Fibroblast of upper back skin (primary cell): ENCODE measurements at places on chromosomes 12 and 14.

DNA sequence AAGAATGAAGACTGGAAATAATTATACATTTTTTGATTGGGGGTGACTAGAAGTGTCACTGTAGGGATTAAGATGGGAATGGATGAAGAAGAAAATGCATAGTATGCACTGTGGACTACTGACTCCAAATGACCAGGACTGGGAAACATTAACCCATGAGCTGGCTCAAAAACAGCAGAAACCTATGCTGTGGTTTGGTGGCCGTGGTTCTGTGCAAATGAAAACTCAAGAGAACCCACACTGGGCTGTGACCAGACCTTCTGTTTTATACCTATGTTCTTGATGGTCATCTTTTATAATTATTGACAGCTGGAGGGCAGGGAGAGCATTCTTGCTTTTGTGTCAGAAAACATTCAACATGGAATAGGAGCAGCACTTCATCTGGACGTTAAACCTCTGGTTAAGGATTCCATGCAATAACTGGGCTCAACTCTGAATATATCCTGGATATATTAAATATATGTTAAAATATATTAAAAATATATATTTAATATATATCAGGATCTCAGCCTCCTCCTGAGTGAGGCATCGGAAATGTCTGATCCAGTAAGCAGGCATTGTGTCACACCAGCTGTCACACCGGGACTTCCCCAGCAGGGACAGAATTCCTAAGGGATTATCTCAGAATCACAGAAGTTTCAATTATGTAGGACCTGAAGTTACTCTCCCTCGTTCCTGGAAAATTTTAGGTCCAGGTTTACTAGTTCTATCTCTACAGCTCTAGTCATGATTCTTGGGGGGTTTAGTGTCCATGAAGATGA lies 48.5 kb downstream of the BBS10 start:
- no peak for DNase-seq

- DNase-seq: no peak
Observed at GRCh38 chr12:104598342-104599271, 141.9 kb downstream of the CHST11 start.

DNA sequence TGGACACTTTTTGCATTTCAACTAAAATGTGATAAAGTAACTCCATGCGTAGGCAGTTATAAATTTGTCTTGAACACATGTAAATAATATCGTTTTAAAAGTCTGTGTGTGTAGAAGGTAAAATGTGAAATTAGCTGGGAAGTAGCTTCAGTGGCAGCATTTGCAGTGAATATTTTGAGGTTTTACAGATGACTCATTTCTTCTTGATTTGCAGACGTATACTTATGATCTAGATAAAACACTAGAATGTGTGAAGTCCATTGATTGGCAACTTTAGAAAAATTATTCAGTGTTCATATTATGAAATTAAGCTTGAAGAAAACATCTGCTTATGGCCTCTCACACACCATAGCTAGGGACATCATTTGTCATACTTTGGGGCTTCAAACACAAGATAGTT lies 788.6 kb upstream of the NOVA1 start:
- peak; percentile 43 for DNase-seq

DNA sequence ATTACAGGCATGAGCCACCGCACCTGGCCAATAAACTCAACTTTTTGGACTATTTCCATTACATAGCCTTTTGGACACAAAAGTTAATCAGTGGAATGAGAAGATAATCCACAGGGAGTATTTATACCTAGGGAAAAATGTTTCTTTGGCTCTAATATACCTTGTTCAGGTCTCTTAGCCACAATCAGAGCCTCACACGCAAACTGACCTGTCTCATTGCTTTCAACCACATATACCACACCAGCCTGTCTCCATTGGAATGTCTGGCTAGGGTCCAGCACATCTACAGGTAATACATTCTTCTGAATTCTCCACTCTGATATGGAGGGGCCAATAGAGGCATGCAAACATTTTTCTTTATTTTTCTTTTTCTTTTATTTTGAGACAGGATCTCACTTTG lies 3.8 kb upstream of the RBMS2 start:
- no peak for DNase-seq

DNA sequence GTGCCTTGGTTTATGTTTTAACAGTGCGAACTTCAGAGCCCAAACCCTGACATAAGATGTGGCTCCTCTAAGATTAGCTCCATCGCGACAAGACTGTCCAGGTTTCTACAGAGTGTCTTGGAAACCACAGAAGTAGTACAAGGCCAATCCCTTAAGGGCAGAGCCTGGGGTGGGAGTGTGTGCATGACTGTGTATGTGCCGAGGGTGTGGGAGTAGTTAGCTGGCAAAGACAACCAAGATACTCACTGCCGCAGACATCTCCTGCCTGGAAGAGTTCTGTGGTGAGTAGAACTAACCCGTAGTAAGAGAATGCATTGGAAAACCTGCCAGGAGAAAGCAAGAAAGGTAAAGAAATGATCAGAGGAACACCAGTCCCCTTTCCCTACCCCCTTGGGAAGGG lies 54.1 kb downstream of the DAO start:
- DNase-seq: no peak

GRCh38 chr14:97021571-97022168 lies 224.5 kb downstream of the VRK1 start:
- no peak for DNase-seq

DNA sequence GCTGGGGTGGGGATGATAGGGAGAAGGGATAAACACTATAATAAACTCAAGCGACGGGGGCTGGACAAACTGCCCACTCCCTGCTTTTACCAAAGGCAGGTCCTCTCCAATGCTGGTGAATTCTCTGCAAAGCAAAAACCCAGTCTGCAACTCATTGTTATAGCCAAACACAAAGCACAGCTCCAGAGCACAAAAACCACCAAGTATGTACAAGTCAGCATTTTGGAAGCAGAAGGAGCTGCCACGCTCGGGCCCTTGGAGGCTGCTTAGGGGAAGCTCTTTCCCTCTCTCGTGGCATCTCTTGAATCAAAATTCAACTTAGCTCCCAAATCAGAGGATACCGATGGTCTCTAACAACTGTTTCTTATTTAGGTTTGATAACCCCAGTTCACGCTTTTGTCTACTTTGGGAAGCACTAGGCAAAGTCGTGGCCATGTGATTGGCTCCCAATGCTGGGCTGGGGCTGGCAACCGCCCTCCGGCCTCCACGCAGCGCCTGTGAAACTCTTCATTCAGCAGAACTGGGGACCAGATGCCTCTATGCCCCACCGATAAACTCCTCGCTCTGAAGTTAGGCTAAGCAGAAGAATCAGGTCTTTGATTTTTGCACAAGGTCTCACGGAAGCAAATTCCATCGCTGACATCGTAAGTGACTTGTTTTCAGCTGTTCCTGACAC lies 158.5 kb upstream of the FOXN3 start:
- DNase-seq: peak; percentile 18

- peak; percentile 13 for DNase-seq
Observed at GRCh38 chr12:14654416-14654815, 42.0 kb downstream of the GUCY2C start.

- DNase-seq: no peak
Observed at GRCh38 chr12:15638231-15638630, 151.0 kb downstream of the EPS8 start.

- DNase-seq: peak; percentile 22
Observed at GRCh38 chr12:16076557-16076956, 165.4 kb downstream of the DERA start.

DNA sequence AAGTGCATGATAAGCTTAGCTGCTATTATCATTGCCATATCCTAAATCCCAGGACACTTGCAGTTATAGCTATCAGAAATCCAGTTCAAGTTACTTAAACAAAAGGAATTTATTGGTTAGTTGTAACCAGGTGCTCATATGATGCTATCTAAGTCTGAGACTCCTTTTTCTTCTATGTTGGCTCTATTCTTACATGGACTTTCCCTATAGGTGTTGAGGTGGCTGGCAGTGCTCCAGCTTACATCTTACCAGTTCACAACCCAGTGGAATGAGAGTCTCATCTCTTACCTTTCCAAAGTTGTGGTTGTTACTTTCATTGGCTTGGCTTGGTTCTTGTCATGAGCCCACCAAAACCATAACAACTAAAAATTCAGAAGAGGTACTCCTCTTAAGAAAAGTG lies 94.6 kb downstream of the DACT1 start:
- DNase-seq: no peak

GRCh38 chr12:116376354-116377193 lies 99.1 kb upstream of the MED13L start:
- peak; percentile 75 for DNase-seq

DNA sequence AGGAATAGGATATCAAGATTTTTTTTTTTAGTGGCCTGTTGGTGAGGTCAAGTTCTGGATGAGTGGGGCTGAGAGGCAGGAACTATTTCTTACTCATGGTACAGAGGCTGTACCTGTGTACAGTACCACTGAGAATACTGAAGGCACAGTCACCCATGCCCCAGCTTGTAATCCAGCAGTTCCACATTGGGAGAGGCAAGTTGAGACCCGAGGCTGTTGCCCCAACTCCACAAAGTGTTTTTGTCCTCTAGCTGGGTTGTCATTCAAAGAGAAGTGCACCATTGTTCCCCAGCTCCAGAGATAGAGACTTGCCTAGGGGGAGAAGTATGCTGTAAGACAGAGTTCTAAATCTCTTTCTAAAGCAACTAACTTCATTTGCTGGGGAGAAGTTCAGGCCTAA lies 38.7 kb downstream of the ARID2 start:
- no peak for DNase-seq
